ENCODE measurements at places on chromosomes 7 and 10. TPM values are rescaled to one million over a fixed set of nuclear protein-coding genes. Genes with fewer than 3 reads are reported as not detected.

- peak; percentile 68 for DNase-seq
These were observed 32.4 kb downstream of the TACC2 start for GRCh38 chr10:122021379-122021778.

PAPOLB gene
- not detected for total RNA-seq

LOXL4 gene
- total RNA-seq = not detected

DNA sequence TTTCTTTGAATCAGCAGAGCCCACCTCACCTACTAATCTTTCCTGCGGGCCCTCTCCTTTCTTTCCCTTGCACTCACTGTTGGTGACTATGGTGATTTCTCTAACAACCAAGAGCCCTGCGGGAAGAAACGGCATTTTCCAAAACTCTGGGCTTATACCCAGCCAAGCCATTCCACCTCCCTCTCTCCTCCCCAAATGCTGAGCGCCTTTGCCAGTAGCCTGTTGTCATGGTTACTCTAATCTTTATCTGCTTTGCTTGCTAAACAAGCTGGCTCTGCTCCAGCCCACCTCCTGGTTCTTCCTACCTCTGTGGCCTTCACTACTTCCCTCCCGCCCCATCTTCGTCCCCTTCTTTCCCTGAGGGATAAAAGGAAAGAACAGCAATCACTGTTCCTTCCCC lies 86.7 kb downstream of the DGKI start:
- no peak for DNase-seq

DNA sequence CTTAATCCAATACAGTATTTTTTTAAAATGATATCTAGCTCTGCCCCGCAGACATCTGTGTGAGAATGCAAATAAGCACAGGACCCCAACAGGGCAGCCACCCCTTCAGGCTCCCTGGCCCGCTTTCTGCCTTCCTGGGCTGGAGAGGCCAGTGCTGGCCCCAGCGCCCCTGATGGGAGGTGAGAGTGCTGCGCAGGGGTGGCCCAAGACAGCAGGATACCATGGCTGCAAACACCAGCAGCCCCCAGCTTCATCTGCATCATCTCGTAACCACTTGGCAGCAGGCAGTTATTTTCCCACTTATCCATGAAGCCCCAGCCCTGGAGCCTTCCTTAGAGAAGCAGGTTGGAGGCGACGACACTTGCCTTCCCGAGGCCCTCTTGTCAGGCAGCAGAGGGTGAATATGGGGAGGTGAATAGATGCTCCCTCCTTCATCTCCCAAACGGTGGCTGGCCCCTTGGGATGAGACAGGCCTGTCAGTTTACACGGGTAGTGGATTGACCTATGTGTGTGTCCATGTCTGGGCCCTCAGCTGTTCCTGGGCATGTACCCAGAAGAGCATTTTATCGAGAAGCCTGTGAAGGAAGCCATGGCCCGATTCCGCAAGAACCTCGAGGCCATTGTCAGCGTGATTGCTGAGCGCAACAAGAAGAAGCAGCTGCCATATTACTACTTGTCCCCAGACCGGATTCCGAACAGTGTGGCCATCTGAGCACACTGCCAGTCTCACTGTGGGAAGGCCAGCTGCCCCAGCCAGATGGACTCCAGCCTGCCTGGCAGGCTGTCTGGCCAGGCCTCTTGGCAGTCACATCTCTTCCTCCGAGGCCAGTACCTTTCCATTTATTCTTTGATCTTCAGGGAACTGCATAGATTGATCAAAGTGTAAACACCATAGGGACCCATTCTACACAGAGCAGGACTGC lies 71.2 kb downstream of the ALOX5 start:
- DNase-seq = no peak

DNA sequence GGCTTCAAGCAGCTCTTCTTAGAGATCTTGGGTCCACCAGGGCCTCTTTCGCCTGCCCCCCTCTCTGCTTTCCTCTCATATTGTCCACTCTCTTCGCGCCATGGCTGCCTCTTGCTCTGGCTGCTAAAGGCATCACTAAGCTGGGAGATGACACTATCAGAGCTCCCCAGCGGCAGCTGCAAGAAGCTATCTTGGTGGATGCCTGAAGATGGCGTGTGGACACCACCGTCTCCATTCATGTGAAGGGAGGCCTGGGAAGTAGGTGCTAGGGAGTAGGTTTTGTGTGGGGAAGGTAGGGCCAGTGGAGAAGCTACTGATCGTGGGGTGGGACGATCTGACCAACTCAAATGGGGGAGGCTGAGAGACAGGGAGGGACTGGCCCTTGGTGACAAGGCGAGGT lies 45.9 kb upstream of the PDLIM1 start:
- no peak for DNase-seq

ZSCAN25 gene
- total RNA-seq = 16.9 TPM

DNA sequence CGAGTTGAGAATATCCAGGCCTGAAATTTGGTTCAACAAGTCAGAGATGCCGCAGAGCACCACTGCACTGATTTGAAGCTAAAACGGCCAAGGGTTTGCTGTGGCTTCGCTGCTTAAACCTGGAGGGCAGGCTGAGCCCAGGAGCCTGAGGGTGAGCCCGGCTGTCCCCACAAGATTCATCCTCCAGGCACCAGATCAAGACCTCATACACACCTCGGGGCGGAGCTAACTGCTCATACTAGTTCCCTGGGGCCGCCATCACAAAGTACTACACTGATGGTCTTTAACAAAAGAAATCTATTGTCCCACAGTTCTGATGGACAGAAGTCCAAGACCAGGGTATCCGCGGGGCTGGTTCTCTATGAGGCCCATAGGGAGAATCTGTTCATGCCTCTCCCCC lies 16.9 kb upstream of the TRIM56 start:
- no peak for DNase-seq

Measured in SK-MEL-5 (cell line).